A549 treated with RU486 at 1 μM for 4 hours (cell line): ENCODE measurements at places on chromosomes 3 and 15. TPM values are rescaled to one million over a fixed set of nuclear protein-coding genes. Genes with fewer than 3 reads are reported as not detected.

The SLC12A8 gene
- 0.87 to 1.6 TPM (median 1.4 TPM) in 5 replicates for total RNA-seq

The SNX1 gene
- total RNA-seq, result 71.7 to 78.2 TPM (median 75.7 TPM) in 5 replicates

The FYCO1 gene
- 4.5 to 5.9 TPM (median 5.3 TPM) in 5 replicates for total RNA-seq

The TMEM212 gene
- not detected in 5 replicates for total RNA-seq

The NOP10 gene
- 526 to 639 TPM (median 558 TPM) in 5 replicates for total RNA-seq

The CTXN2 gene
- 0.02 TPM in 1 of 5 replicates, not detected in the others for total RNA-seq

The PEX5L gene
- total RNA-seq, result not detected in 5 replicates

The CLDN1 gene
- 15.7 to 34.1 TPM (median 28.5 TPM) in 5 replicates for total RNA-seq

The ERICH6 gene
- total RNA-seq, result 0.05 TPM in 1 of 5 replicates, not detected in the others

The APOD gene
- 0.56 to 0.82 TPM (median 0.68 TPM) in 5 replicates for total RNA-seq

The RASGRP1 gene
- 0.25 to 0.56 TPM (median 0.37 TPM) in 5 replicates for total RNA-seq

The MESP2 gene
- total RNA-seq, result 0.26 to 0.67 TPM (median 0.42 TPM) in 5 replicates

The CMC1 gene
- 34.6 to 51.7 TPM (median 48.9 TPM) in 5 replicates for total RNA-seq

The SLC22A14 gene
- total RNA-seq, result 0.11 TPM in 1 of 5 replicates, not detected in the others

The C3orf49 gene
- not detected in 5 replicates for total RNA-seq

The AQP9 gene
- total RNA-seq, result not detected in 5 replicates

The FEZF2 gene
- total RNA-seq, result not detected in 5 replicates

The CFAP100 gene
- not detected in 5 replicates for total RNA-seq

The ARL6IP5 gene
- 76.9 to 97.9 TPM (median 88.0 TPM) in 5 replicates for total RNA-seq

The ALPK3 gene
- 0.02 to 0.12 TPM (median 0.09 TPM) in 5 replicates for total RNA-seq

The KCNMB2 gene
- total RNA-seq, result not detected in 5 replicates

The TM4SF18 gene
- total RNA-seq, result 27.6 to 49.8 TPM (median 45.8 TPM) in 5 replicates

The TRIM42 gene
- not detected in 5 replicates for total RNA-seq

The P2RY14 gene
- not detected in 5 replicates for total RNA-seq

The CIB2 gene
- 26.8 to 31.3 TPM (median 28.3 TPM) in 5 replicates for total RNA-seq

The STRIT1 gene
- total RNA-seq, result not detected in 5 replicates

The SCN11A gene
- total RNA-seq, result not detected in 5 replicates

The SIN3A gene
- 24.9 to 35.1 TPM (median 33.0 TPM) in 5 replicates for total RNA-seq

The GOLGA6L9 gene
- total RNA-seq, result 2.3 to 3.1 TPM (median 3.0 TPM) in 5 replicates

The PDCD10 gene
- 45.8 to 64.4 TPM (median 51.7 TPM) in 5 replicates for total RNA-seq
